HFFc6 (cell line): ENCODE measurements at places on chromosomes 11 and 22. TPM values are rescaled to one million over a fixed set of nuclear protein-coding genes. Genes with fewer than 3 reads are reported as not detected.

Gene GRIK4
- not detected in 3 replicates for total RNA-seq

Gene NAALAD2
- 0.28 to 0.53 TPM in 2 of 3 replicates, not detected in the other for total RNA-seq

Gene OR8A1
- not detected in 2 replicates for total RNA-seq

Gene C11orf54
- 8.3 to 12.5 TPM (median 10.8 TPM) in 3 replicates for total RNA-seq

Gene MMP7
- total RNA-seq = not detected in 3 replicates
